ENCODE measurements at places on chromosomes 13 and 19. TPM values are rescaled to one million over a fixed set of nuclear protein-coding genes. Genes with fewer than 3 reads are reported as not detected.

GRCh38 chr19:45391346-45391745, 13.5 kb downstream of the PPP1R13L start:
- no peak for DNase-seq

DNA sequence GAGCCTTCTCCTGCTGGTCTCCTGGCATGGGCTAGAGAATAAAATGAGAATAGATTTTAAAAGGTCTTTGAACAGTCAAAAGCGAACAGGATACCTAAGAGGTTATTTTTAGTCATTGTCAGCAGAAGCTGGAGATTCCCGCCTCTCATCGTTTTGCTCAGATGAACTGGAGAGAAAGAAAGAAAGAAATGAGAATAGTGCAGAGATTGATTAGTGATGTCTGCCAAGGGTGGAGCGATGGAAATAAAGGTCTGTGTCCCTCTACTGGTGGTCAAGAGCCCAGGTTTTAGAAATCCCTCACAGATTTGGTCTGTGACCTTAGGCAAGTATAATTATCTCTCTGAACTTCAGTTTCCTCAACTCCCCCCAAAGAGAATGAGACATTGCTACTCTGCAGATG, 5.3 kb downstream of the NCAN start:
- DNase-seq, result no peak

- no peak for DNase-seq
These were observed 30.8 kb downstream of the PRR22 start for GRCh38 chr19:5753743-5754142.

DNA sequence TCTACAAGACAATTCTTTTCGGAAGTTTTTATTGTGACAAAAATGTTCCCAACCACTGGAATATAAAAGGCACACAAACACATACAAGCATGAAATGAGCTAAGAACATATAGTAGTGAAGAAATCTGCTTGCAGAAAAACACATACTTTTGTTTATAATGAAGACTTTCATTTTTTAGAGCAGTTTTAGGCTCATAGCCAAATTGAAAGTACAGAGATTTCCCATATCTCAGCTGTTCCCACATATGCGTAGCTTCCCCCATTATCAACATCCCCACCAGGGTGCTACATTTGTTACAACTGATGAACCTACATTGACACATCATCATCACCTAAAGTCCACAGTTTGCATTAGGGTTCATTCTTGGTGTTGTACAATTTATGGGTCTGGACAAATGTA, 249.4 kb downstream of the KCTD12 start:
- DNase-seq, result no peak

GRCh38 chr13:41370736-41371135, 59.7 kb downstream of the NAA16 start:
- DNase-seq, result no peak

- DNase-seq, result no peak
These were observed 1516.2 kb upstream of the PCDH20 start for GRCh38 chr13:62931853-62932252.

DNA sequence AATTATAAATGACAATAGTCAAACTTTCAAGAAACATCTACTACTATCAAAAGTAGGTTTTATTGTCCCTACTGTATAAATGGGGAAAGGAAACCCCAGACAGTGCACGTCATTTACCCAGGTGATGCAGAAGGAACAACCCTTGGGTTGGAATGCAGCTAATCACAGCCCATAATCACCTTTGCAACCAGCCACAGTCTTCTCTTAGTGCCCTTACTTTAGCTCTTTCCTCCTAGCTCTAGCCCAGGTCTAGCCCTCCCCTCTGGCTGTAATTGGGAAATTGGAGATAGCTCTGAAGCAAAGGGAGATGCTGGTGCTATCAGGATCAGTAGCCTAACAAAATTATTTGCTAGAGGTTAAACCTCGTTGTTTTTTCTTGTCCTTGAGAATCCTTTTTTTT, 25.5 kb upstream of the TSC22D1 start:
- DNase-seq, result no peak

DNA sequence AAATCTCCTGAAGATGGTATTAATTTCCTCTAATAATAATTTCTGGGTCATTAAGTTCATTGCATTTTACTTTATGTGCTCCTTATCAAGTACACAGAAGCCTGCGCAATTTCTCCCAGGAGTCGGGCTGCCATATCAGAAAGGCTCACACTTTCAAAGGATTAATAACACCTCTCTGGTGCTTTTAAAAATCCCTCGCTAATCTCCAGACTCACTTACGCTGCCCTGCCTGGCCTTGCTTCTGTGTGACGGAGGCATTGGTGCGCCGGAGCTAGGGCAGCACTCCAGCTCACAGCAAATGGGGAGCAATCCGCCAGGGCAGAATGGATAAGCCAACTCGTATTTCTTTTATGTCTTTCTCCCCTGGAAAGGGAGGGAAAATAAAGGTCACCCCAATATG, 300.8 kb downstream of the EFNB2 start:
- DNase-seq, result no peak

- DNase-seq, result no peak
These were observed 416.4 kb downstream of the ITGBL1 start for GRCh38 chr13:101868585-101869469.

DNA sequence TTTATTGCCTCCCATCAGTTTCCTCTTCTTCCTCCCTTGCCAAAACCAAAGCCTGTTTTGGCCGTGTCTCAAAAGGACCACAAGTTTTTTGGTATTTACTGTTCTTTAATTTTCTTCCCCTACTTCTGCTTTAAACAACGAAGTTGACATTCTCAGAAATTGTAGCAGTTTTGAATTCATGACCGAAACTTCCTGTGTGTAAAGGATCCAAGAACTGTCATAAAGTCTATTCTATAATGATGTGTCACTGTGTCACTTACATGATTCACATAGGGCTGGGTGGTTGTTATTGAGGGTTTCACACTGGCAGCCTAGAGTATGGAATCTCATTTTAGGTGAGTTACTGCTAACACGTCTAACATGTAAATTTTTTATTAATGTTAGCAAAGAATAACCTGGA, 741.0 kb upstream of the KLHL1 start:
- no peak for DNase-seq

DNA sequence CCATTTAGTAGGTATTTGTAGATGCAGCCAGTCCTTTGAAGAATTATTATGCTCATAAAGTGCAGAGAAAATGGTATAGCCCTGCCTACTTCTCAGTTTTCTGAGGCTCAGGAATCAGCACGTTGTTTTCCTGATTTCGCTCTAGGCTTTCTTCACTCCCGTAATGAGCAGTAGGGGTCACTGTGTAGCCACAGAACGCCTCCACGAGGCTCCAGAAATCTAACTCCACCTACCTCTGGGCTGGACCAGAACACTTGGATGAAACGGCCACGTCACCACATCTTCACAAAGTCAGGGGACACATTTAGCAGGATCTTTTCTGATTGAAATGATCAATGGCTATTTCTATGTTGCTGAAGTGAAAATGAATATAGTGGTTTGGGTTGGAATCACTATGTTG, 49.8 kb upstream of the GTF3A start:
- DNase-seq, result peak; percentile 64

DNA sequence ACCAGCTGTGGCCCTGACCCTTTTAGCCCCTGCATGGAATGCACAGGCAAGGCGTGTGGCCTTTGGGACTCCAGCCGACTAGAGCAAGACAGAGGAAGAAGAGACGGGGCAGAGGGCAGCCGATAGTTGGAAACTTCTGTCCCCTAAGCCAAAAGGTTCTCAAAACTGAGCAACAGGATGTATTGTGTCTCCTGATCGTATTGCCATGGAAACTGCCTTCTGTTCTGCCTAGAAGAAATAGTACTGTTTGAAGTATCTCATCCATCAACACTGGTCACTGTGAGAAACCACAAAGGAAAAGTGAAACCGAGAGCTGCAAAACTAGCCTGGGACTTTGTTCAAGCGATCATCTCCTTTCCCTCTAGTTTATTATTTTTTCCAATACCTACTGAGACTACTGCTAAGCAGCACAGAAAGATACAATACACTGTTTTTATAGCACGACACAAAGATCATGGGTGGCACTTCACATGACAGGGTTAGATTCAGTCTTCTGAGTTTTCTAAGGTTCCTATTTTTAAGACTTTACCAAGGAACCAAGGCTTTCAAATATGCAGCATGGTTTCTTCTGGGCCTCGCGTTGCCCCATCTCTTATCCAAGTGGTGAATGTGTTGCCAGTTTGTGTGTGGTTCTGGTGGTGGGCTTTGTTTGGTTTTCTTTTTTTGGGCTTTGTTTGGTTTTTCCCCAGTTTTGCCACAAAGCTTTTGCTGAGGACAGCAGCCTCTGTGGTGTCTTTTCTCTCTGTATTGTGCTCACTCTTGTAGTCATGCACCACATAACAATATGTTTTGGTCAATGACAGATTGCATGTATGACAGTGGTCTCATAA, 49.3 kb upstream of the GPR183 start:
- no peak for DNase-seq

GRCh38 chr13:84290386-84290785, 408.1 kb upstream of the SLITRK1 start:
- no peak for DNase-seq

DNA sequence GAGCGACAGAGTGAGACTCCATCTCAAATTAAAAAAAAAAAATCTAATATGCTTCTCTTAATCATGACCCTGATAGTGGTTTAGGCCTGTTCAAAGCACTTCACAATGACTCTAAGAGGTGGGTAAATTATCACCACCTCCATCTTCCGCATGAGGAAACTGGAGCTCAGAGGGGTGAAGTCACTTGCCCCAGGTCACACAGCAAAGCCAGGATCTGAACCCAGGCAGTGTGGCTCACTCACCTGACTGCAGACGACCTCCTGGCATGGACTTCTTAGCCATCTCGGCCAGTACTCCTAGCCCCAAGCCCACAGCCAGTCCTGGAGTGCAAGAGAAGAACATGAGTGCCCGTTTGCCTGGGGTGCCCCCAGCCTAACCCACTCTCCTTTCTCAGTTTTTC, 6.9 kb downstream of the COQ8B start:
- no peak for DNase-seq

DNA sequence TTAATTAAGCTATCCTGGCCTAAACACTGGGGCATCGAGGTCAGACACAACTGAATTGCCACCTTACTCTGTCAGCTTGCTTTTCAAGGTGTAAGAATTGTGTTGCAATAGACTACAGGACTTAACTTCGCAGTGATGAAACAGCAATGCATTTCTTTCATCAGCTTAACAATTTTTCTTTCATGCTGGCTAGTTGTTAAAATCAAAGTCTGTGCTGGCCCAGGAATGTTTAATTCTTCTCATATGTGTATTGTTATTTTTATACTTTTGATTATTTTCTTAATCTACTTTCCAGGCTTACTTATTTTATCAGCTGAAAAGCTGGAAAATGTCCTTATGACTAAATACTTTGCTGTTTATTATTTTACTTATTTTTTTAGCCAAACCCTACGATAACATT, 79.7 kb downstream of the EFNB2 start:
- no peak for DNase-seq

DNA sequence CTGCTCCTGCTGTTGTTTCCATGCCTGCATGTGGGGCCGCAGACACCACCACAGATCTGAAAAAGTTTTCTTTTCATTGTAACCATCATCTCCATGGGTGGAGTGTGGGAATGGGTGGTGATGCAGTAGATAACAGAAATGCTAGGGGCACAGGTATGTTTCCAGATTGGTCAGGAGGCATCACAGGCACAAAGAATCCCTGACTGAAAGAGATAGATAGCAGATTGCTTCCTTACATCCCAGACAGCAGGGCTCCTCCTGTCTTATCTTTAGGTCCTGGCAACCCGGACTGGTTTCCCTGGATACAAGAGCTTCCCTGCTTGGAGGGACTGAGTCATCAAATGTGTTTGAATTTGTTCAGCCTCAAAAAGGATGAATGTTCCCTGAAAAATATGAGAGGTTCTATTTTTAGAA, 1937.6 kb downstream of the PCDH9 start:
- DNase-seq, result no peak

GRCh38 chr19:52094526-52095130, 937 bp downstream of the ZNF841 start:
- no peak for DNase-seq

DNA sequence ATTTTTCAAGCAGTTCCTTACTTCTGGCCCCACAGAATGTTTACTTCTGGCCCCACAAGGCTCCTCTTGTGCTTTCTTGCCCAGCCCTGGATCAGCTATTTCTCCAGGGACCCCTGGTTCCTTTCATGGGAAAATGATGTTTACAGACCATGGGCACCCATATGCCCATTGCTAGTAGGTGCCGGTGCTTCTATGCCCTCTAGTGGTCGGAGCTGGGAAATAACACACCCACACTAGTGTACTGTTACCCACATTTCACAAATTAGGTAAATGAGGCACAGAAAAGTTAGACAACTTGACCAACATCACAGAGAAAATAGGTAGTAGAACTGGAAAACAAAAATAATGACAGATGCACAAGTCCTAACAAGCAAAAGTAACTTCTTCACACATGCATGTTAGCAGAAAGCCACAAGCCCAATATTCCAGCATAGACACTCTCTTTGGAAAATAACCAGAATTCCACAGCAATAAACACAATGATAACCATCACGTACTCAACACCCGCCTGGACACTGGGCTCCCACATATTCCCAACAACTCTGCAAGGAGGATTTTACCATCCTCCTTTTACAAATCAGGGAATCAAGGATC, 1.3 kb upstream of the CEACAM6 start:
- no peak for DNase-seq

GRCh38 chr19:52991484-52991883, 22.2 kb upstream of the ERVV-1 start:
- no peak for DNase-seq

DNA sequence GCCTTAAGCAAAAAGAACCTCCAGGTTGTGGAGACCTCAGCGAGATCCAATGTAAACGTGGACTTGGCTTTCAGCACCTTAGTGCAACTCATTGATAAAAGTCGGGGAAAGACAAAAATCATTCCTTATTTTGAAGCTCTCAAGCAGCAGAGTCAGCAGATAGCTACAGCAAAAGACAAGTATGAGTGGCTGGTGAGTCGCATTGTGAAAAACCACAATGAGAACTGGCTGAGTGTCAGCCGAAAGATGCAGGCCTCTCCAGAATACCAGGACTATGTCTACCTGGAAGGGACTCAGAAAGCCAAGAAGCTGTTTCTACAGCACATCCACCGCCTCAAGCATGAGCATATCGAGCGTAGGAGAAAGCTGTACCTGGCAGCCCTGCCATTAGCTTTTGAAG, 58.5 kb downstream of the ARHGAP35 start:
- no peak for DNase-seq

DNA sequence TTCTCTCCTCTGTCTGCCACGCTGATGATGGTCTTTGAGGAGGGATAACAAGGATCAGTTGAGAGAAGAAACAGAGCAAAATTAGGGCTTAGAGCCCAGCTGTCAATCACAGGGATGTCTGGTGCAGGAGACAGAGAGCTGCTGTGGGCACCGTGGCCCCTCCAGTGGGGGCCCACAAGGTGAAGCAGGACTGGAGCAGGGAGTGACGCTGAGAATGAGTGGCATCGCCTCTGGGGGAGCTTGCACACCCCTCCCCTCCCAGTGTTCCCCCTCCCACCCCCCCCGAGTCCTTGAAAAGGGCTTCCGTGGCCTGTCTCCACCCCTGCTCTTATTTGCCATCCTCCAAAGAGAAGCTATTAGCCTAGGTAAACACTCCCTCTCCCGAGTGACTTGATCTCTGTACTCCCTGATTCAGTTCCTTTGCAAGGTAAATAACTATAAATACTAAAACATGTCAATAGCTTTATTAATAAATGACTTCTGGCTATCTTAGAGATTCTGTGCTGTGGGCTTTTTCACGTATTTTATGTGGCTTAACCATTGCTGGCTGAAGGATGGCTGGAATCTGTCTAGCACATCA, 440.0 kb downstream of the ZNF536 start:
- DNase-seq, result no peak

The ZNF98 gene
- not detected for total RNA-seq

The IZUMO2 gene
- total RNA-seq, result not detected

The RNF113B gene
- not detected for total RNA-seq

The PTGER1 gene
- total RNA-seq, result 3.5 TPM

The CADM4 gene
- total RNA-seq, result 47.1 TPM

The ZNF223 gene
- total RNA-seq, result 9.2 TPM

The KLK14 gene
- total RNA-seq, result 0.99 TPM

The CGB8 gene
- 0.29 TPM for total RNA-seq

The IL17D gene
- 6.2 TPM for total RNA-seq

Measured in mesothelial cell of epicardium (in vitro differentiated cells).